Activated CD4-positive, alpha-beta T cell treated with anti-CD3 and anti-CD28 coated beads, Interleukin-2, amount 50 U/mL, for 24 hours (primary cell): ENCODE measurements at places on chromosomes 12 and 14.
A peak's percentile ranks its signal among the peaks of the same experiment; 100 is the strongest.

DNA sequence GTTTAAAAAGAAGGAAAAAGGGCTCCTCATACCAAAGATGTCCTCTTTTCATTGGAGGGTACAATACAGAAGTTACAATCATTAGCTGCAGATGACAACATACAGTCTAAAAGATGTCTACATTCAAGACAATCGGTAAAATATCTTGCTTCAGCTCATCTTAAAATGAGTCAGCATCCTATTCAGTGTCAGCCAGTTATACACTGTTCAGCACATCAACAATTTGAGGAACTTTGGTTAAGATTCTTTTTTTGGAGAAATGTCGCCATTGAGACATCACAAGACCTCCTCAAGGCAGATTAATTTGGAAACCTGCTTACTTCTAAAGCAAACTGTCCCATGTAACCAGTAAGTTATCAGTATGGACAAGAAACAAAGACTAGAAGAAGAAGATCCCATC, 100.7 kb upstream of the SLC38A4 start:
- DNase-seq = no peak

DNA sequence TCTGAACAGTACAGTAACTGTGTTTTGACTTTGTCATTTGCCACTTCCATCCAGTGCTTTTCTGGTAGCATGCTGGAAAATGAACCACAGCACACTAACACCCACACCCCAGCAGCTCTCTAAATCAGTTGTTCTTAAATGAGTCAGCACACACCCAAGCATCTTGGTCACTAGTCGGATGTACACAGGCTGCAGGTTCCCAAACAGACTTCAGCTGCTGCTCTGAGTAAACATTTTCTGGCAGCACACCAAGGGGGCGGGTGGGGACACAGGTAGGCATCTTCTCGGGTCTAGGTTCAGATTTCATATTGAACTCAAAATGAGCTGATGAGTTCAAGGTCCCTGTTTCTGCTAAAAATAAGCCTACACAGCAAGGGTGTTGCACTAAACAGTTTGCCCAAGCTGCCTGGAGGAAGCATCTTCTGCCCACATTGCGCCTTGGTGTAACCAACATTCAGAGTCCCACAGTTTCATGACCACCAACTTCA, 39.8 kb downstream of the IFNG start:
- peak; percentile 44 for DNase-seq

GRCh38 chr12:12925388-12925787, 26.6 kb downstream of the GPRC5D start:
- DNase-seq = no peak

GRCh38 chr14:69427596-69427995, 29.1 kb downstream of the SLC39A9 start:
- DNase-seq = no peak

- no peak for DNase-seq
Measured at GRCh38 chr12:117645473-117645872, 284.0 kb upstream of the NOS1 start.

GRCh38 chr12:33472299-33472698, 32.7 kb upstream of the SYT10 start:
- DNase-seq = no peak

DNA sequence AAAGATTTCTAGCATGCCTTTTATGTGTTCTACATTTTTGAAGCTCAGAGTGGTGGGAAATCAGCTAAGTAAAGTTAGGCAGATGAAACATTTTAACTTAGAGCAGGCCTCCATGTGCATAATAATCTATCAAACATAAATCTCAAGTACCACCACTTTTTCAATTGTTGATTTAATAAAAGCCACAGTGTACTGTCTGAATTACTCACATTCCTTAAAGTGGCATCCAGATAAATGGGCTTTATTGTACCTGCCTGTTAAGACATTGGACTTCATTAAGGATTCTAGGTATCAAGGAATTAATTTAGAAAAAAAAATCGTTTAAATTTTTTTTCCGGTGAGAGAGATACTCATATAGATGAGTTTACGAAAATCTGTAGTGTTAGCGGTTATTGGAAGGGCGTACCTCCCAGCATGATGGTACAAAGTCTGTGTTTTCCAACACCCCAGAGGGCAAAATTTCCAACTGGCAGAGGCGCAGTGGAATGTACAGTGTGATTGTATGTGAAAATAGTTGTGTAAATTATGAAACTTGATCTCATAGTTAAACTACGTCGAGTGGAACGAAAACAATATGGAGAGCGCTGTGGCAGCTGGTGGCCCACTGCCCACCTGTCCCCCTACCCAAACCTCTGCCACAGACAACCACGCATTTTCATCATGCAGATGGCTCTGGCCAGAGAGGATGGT, 25.0 kb downstream of the ELK3 start:
- DNase-seq = no peak

DNA sequence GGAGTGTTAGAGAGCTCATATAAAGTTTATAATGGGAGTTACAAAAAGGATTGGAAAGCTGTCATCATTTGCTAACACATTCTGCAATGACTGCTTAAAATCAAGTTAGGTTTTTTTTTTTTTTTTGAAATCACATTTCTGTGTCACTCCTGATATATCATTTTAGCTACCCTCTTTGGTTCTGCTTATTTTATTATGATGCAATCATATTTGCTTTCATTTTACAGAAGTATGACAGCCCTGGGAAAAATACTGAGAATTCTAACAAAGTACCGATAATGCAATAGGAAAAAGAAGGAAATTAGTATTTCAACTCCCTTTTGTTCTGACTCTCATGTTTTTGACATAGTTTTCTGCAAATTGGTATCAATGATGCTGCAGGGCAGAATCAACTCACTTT, 71.6 kb upstream of the MDGA2 start:
- no peak for DNase-seq

GRCh38 chr14:53412819-53413675, 259.9 kb upstream of the DDHD1 start:
- DNase-seq = no peak
